T-helper 2 cell (primary cell): ENCODE measurements at places on chromosomes 12 and 14.

GRCh38 chr12:1013618-1014489 is 22.8 kb downstream of the ERC1 start:
- DNase-seq = no peak

GRCh38 chr14:58961045-58961731 is 227.3 kb upstream of the DAAM1 start:
- no peak for DNase-seq

DNA sequence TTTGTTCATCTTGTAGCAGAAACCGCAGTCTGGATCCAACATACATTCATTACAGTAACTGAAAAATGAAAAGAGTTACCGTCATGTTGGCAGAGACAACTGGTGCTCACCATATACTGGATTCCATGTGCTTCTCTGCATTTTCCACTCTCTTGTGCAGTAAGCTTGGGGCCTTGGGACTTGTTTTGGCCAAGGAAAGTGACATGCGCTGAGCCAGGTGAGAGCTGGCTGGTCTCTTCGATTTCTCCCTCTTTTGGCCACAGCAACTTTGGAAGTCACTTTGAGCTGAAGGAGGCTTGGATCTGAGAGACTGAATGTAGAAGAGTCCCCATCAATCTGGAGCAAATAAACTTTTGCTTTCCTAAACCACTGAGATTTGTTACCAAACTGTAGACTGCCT is 210.6 kb upstream of the ABCD2 start:
- DNase-seq = no peak

- DNase-seq = no peak
These were observed 69.7 kb upstream of the VRK1 start for GRCh38 chr14:96727491-96727890.

- no peak for DNase-seq
These were observed 38.5 kb upstream of the KCNMB4 start for GRCh38 chr12:70327541-70327940.

GRCh38 chr14:58865514-58866281 is 227.9 kb downstream of the DACT1 start:
- no peak for DNase-seq

DNA sequence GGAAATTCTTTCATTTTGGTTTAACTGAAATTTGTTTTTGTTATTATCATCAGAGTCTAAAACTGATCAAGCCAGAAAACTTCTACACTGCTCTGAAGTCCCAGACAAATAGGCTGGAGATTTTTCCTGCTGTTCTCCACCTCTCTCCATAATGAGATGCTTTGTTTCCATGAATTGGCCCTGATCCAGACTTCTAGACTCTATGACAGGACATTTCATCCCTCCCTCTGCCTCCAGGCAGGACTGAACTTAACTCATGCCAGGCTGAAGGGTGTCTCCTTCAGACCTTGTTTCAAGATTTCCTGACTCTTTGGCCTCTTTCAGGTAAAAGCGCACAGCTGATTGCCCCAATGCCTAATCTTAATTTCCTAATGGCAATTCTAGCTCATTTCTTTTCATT is 69.1 kb upstream of the HOXC13 start:
- no peak for DNase-seq

DNA sequence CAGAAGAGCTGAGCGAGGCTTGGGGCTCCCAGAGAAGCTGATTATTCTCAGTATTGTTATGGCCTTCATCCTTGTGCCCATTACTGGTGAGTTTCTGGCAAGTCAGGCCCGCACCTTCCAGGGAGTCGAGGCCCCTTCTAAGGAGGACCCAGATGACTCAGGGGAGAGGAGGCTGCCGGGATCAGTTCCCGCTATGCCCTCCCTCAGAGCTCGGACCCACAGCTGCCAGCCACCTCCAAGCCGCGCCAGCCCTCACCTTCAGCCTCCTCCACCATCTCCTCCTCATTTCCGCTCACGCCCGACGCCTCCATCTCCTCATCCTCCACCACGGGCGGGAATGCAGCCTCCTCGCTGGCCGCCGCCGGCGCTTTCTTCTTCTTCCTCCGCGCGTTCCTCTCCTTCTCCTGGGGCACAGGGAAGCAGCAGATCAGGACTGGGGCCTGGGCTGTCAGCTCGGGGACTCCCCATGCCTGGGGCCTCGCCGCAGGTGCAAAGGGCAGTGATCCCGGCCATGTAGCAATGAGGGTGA is 83.2 kb downstream of the RFLNA start:
- DNase-seq = no peak

DNA sequence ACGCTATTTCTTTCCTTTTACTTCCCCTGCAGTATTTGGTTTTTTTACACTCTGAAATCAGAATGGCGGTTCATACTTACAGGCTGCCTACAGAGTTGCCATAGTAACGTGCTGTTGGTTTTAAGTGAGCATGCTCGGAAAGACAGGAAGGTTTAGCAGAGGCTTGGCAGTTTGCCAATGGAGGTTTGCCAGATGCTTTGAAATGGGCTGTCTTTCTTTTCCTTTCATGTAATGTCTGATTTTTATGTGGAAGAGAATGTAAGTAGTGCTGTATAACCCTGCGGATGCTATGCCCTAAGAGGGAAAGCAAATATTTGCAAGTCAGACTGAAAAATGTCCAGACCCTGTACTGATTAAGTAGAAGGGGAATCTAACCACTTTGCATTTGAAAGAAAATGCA is 32.8 kb downstream of the ARID4A start:
- peak; percentile 48 for DNase-seq

DNA sequence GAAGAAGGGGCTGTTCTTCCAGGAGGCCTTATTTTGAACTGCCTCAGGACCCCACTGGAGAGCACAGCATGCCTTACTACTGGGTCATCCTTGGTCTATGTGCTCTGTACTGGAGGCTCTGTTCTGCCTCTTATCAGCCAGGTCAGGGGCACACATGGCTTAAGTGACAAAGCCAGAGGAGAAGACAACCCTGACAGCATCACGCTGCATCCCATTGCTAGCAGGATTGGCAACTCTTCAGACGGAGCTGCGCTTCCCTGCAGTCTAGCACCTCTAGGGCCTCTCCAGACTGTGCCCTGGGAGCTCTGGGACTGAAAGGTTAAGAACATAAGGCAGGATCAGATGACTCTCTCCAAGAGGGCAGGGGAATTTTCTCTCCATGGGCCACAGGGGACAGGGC is 17.3 kb upstream of the TIGAR start:
- no peak for DNase-seq

DNA sequence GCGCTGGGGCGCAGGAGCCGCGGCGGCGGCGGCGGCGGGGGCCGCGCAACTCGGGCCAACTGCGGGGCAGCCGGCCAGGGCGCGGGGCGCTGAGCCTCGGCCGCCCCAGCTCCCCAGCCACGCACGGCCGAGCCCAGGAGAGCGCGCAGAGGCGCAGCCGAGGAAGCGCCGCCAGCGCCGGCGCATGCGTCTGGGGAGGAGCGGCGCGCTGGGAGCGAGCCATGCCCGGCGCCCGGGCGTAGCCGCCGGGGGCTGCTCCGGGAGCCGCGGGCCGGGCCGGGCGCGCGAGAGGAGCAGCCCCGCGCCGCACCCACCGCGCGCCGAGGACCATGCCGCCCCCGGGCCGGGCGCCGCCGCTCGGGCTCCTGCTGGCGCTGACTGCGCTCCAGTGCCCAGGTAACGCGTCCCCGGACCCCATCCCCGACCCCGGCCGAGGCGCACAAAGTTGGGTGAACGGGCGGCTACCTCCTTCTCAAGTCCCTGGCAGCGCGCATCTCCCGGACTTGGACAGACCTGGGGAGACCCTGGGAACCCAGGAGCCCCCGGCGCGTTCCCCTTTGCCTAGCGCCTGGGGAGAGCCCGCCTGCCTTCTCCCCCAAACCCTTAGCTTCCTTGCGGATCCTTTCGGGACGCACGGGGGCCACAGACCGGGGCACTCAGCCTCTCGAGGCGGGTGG is 121.4 kb downstream of the AACS start:
- peak; percentile 13 for DNase-seq

- peak; percentile 72 for DNase-seq
These were observed 67.2 kb downstream of the DIO3 start for GRCh38 chr14:101628471-101628966.

DNA sequence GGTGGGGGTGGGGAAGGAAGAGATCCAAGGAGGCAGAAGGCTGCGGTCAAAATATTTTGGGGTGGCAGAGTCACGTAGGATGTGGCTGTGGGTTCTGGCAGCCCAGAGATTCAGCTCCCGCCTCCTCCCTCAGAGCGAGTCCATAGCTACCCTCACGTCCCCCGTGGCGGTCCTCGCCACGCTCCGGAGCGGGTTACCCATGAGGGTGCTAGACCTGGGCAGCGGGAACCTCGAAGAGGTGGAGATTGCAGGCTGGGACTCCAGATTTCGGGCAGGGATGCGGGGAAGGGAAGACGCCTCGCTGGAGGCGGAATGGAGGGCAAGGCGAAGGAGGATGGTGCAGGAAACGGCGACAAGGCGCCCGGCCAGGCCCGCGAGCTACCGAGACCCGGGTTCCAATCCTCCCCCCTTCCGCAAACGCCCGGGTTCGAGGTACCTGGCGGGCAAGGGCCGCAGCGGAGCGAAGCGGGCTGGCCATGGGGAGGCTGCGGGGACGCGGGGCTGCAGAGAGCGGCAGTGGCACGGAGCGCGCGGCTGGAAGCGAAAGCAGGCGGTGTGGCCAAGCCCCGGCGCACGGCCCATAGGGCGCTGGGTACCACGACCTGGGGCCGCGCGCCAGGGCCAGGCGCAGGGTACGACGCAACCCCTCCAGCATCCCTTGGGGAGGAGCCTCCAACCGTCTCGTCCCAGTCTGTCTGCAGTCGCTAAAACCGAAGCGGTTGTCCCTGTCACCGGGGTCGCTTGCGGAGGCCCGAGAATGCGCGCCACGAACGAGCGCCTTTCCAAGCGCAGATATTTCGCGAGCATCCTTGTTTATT is 46.2 kb downstream of the BCAT1 start:
- peak; percentile 85 for DNase-seq

DNA sequence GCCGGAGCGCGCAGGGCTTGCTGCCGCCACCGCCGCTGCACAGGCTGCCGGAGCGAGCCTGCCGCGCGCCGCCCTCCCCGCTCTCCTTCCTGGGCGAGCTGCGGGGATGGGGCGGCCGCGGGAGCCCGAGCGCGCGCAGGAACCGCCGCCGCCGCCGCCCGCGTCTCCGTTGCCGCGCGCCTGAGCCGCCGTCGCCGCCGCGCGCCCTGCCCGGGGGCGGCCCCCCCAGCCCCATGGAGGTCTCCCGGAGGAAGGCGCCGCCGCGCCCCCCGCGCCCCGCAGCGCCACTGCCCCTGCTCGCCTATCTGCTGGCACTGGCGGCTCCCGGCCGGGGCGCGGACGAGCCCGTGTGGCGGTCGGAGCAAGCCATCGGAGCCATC is 352 bp downstream of the PLXNC1 start:
- DNase-seq = no peak

GRCh38 chr12:127150028-127150427 is 1116.9 kb upstream of the TMEM132C start:
- no peak for DNase-seq

DNA sequence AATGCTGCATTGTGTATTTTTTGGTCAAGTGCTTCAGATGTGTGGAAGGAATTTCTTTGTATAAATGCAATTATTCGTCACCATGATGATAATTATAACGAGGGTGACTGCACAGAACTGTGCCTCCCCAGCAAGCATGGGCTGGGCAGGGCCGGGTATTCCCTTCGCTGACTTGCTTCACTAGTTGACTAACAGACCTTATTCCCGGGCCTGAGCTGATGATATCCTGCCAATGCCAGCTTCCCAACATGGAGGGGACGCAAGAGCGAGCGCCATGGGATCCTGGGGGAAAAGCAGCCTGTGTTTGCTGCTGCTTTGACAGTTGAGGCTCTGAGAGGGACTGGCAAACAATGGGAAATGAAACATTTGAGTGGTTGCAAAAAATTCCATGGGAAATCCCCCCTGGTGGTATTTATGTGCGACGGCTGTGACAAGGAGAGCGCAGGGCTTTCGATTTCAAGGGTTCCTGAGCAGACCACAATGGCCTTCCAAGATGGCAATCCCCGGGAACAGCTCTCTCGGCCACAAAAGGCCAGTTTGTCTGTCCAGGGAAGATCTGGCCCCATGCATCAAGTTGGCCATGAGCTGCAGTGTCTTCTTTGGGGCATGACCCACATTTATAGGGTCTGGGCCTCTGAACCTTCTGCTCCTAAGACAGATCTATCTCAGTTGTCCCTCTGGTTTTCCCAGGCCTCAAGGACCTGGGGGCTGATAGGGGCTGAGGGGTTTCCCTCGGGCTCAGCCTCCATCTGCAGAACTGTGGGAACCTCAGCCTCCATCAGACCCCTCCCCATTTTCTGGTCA is 21.9 kb upstream of the MAP1LC3B2 start:
- no peak for DNase-seq

DNA sequence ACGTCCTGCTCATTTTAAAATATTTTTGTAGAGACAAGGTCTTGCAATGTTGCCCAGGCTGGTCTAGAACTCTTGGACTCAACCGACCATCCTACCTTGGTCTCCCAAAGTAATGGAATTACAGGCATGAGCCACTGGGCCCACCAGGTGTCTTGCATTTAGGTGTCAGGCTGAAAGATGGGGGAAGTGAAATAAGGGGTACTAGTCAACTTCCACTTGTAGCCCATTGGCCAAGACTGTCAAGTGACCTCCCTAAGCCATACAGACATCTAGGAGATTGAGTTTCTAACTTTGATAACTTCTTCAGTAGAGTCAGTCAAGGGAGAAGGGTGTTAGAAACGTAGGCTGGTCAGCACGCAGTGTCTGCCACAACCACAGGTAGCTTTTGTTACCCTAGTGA is 32.0 kb downstream of the ARF6 start:
- no peak for DNase-seq

DNA sequence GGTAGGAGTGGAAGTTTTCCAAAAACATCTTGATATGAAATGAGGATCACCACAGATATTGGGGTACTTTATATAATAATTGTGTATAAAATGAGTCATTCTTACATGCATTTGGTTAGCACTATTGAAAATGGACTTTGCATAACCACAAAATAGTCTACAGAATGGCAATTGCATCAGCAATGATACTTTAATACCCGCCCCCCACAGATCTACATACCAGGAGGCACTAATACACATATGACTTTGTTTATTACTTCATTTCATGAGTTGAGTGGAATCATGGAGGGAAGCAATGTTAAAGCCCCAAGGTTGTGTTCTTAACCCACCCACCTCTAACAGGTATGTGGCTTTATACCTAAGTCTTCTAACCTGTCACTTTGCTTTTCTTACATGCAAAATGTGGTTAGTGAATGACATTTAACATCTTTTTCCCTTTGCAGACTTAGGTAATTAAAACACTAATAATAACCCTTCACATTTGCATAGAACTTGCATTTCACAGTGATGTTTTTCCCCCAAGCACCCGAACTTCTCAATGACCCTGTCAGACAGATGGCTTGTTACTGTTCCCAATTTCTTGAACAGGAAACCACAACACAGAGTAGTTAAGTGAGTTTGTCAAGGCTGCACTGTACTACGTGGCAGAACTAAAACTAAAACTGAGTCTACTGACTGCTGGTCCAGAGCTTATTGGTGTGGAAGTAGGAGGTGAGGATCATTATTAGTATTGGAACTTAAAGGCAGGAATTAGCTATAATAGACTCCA is 101.9 kb downstream of the NPAS3 start:
- no peak for DNase-seq

GRCh38 chr12:105764216-105764835 is 374.4 kb downstream of the NUAK1 start:
- DNase-seq = no peak

GRCh38 chr12:11524446-11524845 is 125.0 kb upstream of the ETV6 start:
- no peak for DNase-seq
